Mesenteric fat pad (tissue), 1 donor: ENCODE measurements at places on chromosomes 6 and 20. TPM values are rescaled to one million over a fixed set of nuclear protein-coding genes. Genes with fewer than 3 reads are reported as not detected.

The PMEPA1 gene
- 90.0 TPM for total RNA-seq

The ATP9A gene
- 109 TPM for total RNA-seq

The PPP1R14C gene
- total RNA-seq: 0.26 TPM

The TCP11 gene
- total RNA-seq: not detected

The RAET1G gene
- total RNA-seq: 0.51 TPM

The SLC16A10 gene
- 30.3 TPM for total RNA-seq

The MACROD2 gene
- total RNA-seq: 3.8 TPM

The CALHM5 gene
- 2.8 TPM for total RNA-seq

The CLDN20 gene
- total RNA-seq: not detected

The WFDC6 gene
- not detected for total RNA-seq

The TXLNB gene
- total RNA-seq: 0.61 TPM

The CCHCR1 gene
- 8.4 TPM for total RNA-seq

The TREM2 gene
- 11.0 TPM for total RNA-seq
